T-helper 2 cell (primary cell): ENCODE measurements at places on chromosomes 2 and 18.

GRCh38 chr2:236612737-236613136 lies 43.1 kb downstream of the ACKR3 start:
- DNase-seq: no peak

DNA sequence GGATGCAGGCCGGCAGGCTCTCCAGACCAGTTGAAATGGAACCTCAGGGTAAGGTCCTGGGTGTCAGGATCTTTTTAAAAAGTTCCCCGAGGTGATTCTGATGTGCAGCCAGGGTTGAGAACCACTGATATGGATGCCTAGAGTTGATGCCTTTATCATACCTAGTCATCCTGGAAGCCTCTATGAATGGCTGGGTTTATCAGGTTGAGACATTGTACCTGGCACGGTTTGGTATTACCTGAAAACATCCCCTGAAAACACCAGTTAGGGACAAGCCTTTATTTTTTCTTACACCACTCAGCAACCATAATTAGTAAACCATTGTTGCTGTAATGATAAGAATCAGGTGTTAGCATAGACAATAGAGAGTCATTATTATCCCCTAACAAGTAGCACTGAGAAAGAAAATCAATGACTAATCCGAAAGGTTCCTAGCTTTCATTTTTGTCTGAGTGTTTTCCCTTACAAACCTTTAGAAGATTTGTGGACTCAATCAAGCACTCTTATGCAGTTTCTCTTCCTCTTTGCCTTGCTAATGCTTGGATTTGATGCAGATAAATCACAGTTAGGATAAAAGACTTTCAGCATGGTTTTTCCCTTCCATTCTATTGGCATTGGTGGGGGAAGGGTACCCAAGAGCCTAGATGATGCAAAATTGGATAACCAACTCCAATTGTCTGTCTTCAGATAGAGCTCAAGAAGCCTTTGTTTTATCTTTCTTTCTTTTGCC lies 116.5 kb upstream of the LYPD6 start:
- DNase-seq: no peak

DNA sequence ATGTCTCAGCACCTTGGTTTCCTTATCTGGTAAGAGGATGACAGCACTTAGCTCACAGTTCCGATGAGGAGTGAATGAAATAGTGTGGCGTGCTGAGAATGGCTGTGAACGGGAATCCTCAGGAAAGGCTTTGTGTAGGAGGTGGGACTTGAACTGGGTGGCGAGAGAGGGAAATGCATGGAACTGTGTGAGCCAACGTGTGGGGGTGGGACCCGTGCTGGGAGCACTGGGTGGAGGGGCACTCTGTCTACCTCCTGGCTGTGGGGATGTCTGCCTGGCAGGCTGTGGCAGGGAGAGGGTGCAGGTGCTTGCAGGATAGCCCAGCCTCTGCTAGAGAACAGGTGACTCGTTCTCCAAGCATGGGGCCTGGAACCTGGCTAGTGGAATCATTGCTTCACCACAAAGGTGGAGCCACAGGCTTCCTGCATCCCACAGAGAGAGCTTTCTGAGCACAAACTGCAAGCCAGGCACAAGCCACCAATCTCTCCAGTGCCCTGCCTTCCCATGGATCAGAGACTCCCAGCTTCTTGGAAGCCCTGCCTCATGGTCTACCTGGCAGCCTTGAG lies 145.2 kb downstream of the CELF4 start:
- no peak for DNase-seq

DNA sequence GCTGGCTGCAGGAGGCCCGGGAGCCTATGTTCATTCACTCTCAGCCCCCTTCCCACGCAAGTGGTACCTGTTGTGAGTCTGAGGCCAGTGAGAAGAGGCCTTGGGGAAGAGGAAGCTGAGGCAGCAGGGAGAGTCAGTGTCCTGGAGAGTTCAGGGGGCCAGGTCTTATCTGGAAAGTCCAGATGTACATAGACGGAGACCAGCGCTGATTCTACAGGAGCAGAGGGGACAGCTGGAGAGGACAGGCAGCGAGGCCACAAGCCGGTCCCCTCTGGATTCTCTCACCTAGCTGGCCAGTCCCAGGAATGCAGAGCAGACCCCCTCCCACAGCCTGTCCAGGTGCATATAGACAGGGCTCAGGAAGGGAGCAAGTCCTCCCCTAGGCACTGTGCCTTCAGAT lies 29.1 kb upstream of the SELENOI start:
- no peak for DNase-seq

DNA sequence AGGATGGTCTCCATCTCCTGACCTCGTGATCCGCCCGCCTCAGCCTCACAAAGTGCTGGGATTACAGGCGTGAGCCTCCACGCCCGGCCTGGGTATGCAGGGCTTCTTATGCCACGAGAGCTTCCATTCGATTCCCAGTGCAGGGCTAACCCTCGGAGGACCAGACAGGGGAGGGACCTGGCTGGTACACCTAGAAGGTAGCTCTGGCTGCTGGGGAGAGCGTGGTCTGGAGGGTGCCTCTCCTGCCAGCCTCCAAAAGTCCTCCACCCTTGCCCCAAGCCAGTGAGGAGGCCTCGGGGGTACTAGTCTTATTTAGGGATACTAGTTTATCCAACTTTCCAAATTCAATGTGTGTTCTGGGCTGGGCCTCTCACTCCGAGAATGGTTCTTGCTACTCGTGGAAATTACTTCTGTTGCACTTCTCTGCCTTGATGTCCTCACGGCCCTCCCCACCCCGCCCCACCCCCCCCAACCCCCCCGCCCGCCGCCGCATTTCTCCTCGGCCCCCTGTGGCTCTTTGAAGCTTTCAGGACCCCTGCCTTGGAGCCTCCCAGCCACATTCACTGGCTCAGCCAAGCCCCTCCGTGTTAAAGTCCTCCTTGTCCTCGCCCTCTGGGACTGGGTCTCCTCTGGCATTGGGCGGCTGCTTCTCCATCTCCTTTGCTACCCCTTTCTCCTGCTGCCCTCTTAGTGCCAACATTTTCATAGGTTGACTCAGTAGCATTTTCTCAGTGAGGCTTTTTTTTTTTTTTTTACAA lies 143.0 kb upstream of the EPAS1 start:
- no peak for DNase-seq
